ENCODE measurements at places on chromosomes 6 and 20. TPM values are rescaled to one million over a fixed set of nuclear protein-coding genes. Genes with fewer than 3 reads are reported as not detected.
A peak's percentile ranks its signal among the peaks of the same experiment; 100 is the strongest.

GRCh38 chr20:48734104-48734749 lies 93.6 kb downstream of the PREX1 start:
- DNase-seq: no peak

DNA sequence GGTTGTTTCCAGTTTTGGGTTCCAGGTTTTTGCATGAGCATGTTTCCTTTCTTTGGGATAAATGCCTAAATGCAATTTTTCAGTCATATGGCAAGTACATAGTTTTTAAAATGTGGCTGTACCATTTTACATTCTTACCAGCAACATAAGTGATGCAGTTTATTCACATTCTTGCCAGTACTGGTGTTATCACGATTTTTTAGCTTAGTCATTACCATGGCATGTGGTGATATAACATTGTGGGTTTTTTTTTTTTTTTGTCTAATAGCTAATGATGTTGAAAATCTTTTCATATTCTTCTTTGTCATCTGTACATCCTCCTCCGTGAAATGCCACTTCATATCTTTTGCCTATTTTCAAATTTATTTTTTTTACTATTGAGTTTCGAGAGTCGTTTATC lies 2.9 kb upstream of the TDRD6 start:
- no peak for DNase-seq

- DNase-seq: no peak
Measured at GRCh38 chr20:57959018-57959417, 249.2 kb upstream of the PMEPA1 start.

- DNase-seq: no peak
Measured at GRCh38 chr6:152146385-152146784, 338.9 kb downstream of the ESR1 start.

- no peak for DNase-seq
Measured at GRCh38 chr6:163008626-163009025, 280.9 kb downstream of the PACRG start.

- peak; percentile 95 for DNase-seq
Measured at GRCh38 chr6:31493875-31494694, 3.9 kb upstream of the MICB start.

DNA sequence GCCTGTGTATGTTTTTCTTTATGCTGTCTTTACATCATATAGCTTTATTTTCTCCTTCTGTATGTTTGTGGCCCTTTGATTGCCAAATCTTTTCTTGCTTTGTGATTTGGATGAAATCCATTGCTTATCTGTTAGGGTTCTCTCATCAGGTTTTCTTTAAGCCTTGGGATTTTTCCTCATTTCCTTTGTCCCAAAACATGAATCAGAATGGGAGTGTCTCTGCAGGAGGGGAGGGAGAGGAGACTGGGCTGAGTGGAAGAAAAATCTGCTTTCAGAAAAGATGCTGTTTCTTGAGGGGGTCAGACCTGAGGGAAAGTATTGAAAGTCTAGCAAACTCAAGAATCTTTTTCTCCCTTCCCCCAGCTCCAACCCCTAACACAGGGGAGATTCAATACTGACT lies 758.0 kb upstream of the MMS22L start:
- no peak for DNase-seq

HLA-DOB gene
- total RNA-seq: 0.29 TPM

RNF39 gene
- not detected for total RNA-seq

SLC22A2 gene
- not detected for total RNA-seq
